ENCODE measurements at places on chromosomes 12 and 14. TPM values are rescaled to one million over a fixed set of nuclear protein-coding genes. Genes with fewer than 3 reads are reported as not detected.

DNAH10 gene
- total RNA-seq: not detected

TRIP11 gene
- 58.5 TPM for total RNA-seq

MED6 gene
- total RNA-seq: 19.7 TPM

SYT1 gene
- not detected for total RNA-seq

TMEM132C gene
- total RNA-seq: 1.1 TPM

RCOR1 gene
- total RNA-seq: 9.4 TPM

NRL gene
- 2.3 TPM for total RNA-seq

MEG3 gene
- total RNA-seq: 11.7 TPM

CD163 gene
- 133 TPM for total RNA-seq

TSHR gene
- not detected for total RNA-seq

WSB2 gene
- 105 TPM for total RNA-seq

OR4K14 gene
- not detected for total RNA-seq

PMCH gene
- not detected for total RNA-seq

RGS6 gene
- 9.5 TPM for total RNA-seq

DNA sequence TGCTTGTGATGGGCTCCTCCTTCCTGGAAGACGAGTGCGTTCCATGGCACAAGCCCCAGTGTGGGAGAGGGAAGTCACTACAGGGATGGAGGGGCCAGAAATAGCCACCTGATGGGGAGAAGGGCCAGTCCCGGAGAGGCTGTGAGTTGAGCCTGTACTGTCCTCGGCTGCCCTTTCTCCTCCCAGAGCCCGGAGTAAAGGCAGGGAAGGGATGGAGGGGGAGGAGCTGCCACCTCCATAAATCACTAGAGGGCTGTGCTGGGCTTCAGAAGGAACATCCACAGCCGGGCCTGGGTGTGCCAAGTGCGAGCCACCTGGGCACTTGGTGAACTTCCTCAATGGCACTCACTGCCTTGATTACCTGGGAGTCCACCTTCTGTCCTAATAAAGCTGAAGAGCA, 110.1 kb downstream of the RBM19 start:
- H3K4me3 ChIP-seq: no peak overlapping the region
- H3K27me3 ChIP-seq: no peaks in the 10 kb centered on the region
- H3K36me3 ChIP-seq: peaks cover 36% of the 10 kb centered on the region

- no peak overlapping the region for H3K4me3 ChIP-seq
- DNase-seq: no peak
- no peaks in the 10 kb centered on the region for H3K36me3 ChIP-seq
- peaks cover 4% of the 10 kb centered on the region for H3K4me1 ChIP-seq
- no peak overlapping the region for H3K27ac ChIP-seq
Measured at GRCh38 chr14:60655119-60655897, 6.0 kb upstream of the SIX1 start.

- H3K27ac ChIP-seq: no peak overlapping the region
- H3K4me1 ChIP-seq: no peaks in the 10 kb centered on the region
- no peaks in the 10 kb centered on the region for H3K27me3 ChIP-seq
- no peak overlapping the region for H3K4me3 ChIP-seq
Measured at GRCh38 chr14:51719955-51720354, 68.2 kb downstream of the FRMD6 start.

DNA sequence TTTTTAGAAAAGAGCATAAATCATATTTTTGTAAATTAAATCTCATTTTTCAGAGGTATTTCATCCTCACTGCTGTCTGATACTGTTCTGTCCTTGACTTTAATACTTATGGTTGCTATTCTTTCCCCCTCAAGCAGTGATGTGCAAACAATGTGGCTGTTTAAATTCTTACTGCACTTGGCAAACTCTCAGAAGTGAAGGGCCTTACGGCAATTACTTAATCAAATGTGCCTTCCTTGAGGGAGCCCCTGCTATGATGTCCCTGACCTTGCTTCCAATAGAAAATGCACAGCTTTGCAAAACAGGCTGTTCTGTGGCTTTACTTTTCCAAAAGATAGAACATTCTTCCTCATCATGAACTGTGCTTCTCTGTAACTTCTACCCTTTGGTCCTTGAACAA, 35.2 kb downstream of the UBE3B start:
- H3K4me3 ChIP-seq: no peak overlapping the region
- no peaks in the 10 kb centered on the region for H3K27me3 ChIP-seq
- DNase-seq: no peak

DNA sequence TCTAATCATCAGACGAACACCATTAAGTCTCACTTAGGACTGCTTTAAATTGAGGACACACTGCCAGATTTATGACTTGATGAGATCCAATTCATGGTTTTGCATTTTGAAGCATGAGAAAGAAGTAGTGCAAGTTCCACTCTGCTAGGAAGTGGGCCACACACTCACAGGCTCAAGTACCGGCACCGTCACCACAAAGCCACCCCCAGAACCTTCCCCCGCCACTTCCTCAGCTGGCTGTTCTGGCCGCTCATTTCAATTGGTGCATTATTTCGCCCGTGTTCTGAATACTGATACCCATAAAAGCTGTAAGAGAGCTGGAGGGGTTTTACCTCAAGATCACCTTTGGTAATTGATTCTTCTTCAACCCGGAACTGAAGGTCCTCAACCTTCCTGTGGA, 70.1 kb downstream of the CLIP1 start:
- peaks cover 14% of the 10 kb centered on the region for H3K4me1 ChIP-seq
- no peak overlapping the region for H3K4me3 ChIP-seq
- H3K27me3 ChIP-seq: no peaks in the 10 kb centered on the region
- DNase-seq: no peak
- no peak overlapping the region for H3K27ac ChIP-seq

DNA sequence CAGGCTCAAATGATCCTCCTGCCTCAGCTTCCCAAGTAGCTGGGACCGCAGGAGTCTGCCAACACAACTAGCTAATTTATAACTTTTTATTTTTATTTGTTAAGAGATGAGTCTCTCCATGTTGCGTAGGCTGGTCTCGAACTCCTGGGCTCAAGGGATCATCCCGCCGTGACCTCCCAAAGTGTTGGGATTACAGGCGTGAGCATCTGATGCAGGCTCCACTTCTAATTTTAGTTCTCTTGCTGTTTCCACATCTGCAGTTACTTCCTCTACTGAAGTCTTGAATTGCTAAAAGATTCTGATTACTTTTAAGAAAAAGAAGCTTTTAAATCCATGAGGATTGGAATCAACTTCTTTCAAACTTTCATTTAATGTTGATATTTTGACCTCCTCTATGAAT, 13.4 kb upstream of the SNX6 start:
- H3K36me3 ChIP-seq: no peaks in the 10 kb centered on the region
- H3K27ac ChIP-seq: no peak overlapping the region
- peaks cover 29% of the 10 kb centered on the region for H3K4me1 ChIP-seq
- no peak for DNase-seq
- H3K27me3 ChIP-seq: no peaks in the 10 kb centered on the region

GRCh38 chr12:95431120-95431519, 42.8 kb upstream of the METAP2 start:
- no peak overlapping the region for H3K27ac ChIP-seq
- peaks cover 5% of the 10 kb centered on the region for H3K4me1 ChIP-seq
- no peak for DNase-seq
- no peak overlapping the region for H3K4me3 ChIP-seq
- H3K36me3 ChIP-seq: no peaks in the 10 kb centered on the region
- no peaks in the 10 kb centered on the region for H3K27me3 ChIP-seq

DNA sequence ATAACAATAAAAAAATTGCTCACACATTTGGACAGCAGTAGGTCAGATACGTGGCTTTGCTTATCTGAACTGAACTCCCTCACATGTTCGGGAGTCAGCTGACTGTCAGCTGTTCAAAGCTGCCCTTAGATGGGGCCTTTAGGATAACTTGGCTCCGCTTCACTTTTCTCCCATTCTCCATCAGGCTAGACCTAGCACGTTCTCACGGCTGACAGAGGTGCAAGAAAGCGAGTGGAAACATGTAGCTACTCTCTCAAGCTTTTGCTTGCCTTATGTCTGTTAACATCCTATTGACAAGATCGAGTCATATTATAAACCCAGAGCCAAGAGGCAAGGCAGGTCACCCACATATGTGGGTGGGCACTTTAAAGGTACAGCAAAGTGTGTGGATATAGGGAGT, 112.0 kb upstream of the PDZRN4 start:
- no peak overlapping the region for H3K27ac ChIP-seq
- H3K4me1 ChIP-seq: no peaks in the 10 kb centered on the region
- no peaks in the 10 kb centered on the region for H3K27me3 ChIP-seq
- no peaks in the 10 kb centered on the region for H3K36me3 ChIP-seq

DNA sequence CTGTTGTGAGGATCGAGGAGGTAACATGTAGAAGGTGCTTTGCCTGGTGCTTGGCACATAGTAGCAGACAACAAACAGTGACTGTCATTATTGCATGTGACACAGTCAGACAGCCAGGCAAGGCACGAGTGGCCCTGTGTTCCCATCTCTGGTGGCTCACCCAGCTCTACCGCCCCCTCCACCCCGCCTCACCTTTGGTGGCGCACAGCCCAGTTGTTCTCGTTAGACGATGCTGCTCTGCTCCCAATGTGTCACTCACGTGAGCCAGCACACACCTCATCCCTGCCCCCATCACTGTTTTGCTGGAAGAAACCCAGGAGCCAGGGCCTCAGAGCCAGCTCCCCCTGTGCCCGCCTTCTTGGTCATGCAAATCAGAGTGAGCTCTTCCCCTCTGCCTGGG, 113.3 kb downstream of the CALM1 start:
- H3K4me3 ChIP-seq: no peak overlapping the region
- peaks cover 12% of the 10 kb centered on the region for H3K4me1 ChIP-seq
- H3K27me3 ChIP-seq: no peaks in the 10 kb centered on the region
- H3K27ac ChIP-seq: peak overlapping the region; percentile 30
- no peaks in the 10 kb centered on the region for H3K36me3 ChIP-seq

- H3K4me1 ChIP-seq: no peaks in the 10 kb centered on the region
- H3K4me3 ChIP-seq: no peak overlapping the region
- H3K27me3 ChIP-seq: no peaks in the 10 kb centered on the region
- no peak for DNase-seq
- H3K36me3 ChIP-seq: no peaks in the 10 kb centered on the region
Measured at GRCh38 chr12:30908076-30908721, 18.3 kb upstream of the TSPAN11 start.

DNA sequence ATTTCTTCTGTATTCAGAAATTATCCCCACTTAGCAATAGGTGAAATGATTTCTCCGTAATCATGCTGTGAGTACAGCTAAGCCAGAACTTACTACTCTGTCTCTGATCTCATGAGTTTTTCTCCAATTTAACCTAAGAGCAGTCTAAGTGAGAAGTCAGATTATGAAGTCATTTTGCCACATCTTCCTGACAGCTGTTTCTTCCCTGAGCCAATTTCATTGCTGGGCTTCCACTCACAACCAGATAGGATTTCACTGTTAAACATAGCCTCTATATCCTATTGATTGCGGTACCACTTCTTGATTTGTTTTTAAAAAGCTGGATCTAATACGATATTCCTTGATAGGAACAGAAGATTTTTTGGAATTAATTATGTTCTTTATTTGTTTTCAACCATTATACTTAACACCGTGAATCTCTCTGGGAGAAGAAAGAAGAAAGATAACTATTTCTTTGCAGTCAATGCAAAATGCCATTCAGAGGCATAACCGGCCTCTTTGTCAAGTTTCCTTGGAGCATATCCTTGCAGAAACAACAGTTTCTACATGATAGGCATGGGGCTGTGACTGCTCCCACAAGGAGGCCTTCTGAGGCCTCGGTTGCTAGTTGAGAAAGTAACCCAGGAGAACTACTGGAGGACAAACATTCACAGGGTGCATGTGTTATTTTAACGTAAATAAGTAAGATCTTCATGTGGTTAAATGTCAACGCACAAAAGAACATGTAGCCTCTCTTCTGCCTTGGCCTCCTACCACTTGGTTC, 212.2 kb downstream of the NPAS3 start:
- no peak for DNase-seq
- no peaks in the 10 kb centered on the region for H3K4me1 ChIP-seq
- no peaks in the 10 kb centered on the region for H3K36me3 ChIP-seq
- no peak overlapping the region for H3K4me3 ChIP-seq
- H3K27me3 ChIP-seq: no peaks in the 10 kb centered on the region
- H3K27ac ChIP-seq: no peak overlapping the region

DNA sequence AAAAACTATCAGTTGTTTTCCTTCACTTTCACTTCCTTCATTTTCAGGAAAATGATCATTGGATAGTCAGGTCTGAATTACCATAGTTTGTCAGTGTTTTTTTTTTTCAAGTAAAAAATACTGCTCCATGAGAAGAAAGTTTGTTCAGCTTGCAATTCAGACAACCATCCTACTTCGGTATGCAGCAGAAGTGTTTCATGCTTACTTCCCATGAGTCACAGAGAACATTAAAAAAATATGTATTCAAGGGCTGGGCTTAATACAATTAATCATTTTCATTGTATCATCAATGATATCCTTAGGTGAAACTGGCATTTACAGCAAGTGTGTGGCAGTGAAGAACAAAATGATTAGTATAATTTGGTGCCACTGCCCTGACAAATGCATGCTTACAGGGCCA, 21.6 kb downstream of the PYM1 start:
- H3K27me3 ChIP-seq: no peaks in the 10 kb centered on the region
- peaks cover 11% of the 10 kb centered on the region for H3K4me1 ChIP-seq
- no peak overlapping the region for H3K27ac ChIP-seq
- H3K4me3 ChIP-seq: no peak overlapping the region

DNA sequence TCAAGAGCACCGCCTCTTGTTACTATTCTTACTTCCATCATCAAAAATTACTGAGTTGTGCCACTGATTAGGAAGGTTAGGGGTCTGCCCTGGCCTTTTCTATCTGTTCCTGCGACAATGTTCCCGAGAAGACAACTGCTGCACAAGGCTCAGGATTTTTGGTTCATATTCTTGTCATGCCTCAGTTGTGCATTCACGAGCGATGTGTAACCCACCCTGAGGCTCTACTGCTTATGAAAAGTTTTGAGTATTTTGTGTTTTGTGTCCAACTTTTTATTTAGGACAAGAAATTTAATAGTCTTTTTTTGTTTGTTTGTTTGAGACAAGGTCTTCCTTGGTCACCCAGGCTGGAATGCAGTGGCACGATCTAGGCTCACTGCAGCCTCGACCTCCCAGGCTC, 23.1 kb upstream of the LGALS3 start:
- H3K36me3 ChIP-seq: no peaks in the 10 kb centered on the region
- H3K4me1 ChIP-seq: peaks cover 45% of the 10 kb centered on the region
- no peaks in the 10 kb centered on the region for H3K27me3 ChIP-seq
- no peak for DNase-seq
- peak overlapping the region; percentile 9 for H3K27ac ChIP-seq

DNA sequence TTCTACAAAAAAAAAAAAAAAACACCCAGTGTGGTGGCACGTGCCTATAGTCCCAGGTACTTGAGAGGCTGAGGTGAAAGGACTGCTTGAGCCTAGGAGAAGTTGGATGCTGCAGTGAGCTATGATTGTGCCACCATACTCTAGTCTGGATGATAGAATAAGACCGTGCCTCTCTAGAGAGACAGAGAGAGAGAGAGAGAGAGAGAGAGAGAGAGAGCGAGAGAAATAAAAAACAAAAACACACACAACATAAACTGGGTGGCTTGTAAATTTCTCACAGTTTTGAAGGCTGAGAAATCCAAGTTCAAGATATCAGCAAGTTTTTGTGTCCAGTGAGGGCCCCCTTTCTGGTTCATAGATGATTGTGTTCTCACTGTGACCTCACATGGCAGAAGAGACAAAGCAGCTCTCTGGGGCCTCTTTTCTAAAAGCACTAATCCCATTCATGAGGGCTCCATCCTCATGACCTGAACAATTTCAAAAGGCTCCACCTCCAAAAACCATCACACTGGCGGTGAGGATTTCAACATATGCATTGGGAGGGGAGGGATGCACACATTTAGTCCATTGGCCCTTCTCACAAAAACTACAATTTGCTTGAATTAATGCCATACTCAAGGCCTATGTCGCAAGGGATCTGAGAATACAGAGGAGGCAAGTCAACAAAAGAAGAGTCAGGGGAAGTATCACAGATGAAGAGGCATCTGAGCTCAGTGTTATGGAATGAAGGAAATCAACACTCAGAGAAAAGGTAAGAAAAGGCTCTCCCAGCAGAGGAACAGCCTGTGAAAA, 94.9 kb downstream of the PPM1H start:
- peaks cover 23% of the 10 kb centered on the region for H3K4me1 ChIP-seq
- H3K36me3 ChIP-seq: no peaks in the 10 kb centered on the region
- no peaks in the 10 kb centered on the region for H3K27me3 ChIP-seq
- DNase-seq: no peak
- H3K4me3 ChIP-seq: no peak overlapping the region
